ENCODE measurements at places on chromosomes 13 and 19. TPM values are rescaled to one million over a fixed set of nuclear protein-coding genes. Genes with fewer than 3 reads are reported as not detected.

Gene GPC6
- 14.7 TPM for polyA plus RNA-seq

DNA sequence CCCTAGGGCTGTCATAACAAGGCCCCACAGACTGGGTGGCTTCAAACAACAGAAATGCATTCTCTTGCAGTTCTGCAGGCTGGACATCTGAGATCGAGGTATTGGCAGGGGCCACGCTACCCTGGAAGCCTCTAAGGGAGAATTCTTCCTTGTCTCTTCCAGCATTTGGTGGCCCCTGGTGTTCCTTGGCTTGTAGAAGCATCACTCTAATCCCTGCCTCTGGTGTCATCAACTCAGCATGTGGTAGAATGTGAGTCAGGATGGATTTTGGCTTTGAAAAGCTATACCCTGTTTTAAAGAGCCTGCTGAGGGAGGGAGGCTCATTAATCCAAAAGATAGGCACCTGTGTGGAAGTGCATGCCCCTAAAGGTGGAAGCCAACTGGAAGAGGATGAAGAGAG is 7.9 kb upstream of the GGACT start:
- DNase-seq, result no peak

- DNase-seq, result no peak
Observed at GRCh38 chr19:14166999-14167575, 30.7 kb upstream of the ASF1B start.

DNA sequence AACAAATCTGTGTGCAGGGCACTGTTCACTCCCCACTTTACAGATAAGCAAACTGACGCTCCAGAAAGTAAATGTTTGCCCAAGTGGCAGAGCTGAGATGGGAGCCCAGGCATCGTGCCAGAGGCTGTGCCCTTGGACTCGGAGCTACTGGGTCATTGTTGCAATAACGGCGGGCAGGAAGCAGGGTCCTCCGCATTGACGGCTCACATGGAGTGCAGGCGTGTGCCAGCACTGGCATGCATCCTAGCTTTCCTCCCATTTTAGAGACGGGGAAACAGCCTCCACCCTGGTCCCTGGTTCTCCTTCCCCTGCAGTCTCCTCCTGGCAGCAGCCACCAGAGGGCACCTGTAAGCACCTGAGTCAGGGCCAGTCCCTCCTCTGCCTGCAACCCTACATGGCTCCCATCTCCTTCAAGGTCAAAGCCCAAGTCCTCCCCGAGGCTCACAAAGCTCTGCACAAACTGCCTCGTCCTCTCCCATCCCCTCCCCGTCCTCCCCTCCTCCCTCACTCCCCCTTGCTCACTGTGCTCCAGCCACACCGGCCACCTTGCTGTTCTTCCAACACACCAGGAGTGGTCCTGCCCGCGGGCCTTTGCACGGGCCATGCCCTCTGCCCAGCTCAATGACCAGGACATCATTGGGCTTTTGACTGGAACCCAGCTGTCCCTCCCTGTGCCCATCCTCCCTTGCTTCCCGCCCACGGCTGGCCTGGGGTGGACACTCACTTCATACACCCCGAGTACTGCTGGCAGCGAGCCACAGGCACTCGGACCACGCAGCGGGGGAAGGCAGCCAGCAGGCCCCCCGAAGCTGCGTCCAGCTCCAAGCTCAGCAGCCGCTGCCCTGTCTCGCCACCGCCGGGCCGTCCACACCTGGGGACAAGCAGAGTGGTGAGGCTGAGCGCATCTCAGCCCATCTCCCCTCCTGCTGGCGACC is 7.7 kb upstream of the LRG1 start:
- no peak for DNase-seq

DNA sequence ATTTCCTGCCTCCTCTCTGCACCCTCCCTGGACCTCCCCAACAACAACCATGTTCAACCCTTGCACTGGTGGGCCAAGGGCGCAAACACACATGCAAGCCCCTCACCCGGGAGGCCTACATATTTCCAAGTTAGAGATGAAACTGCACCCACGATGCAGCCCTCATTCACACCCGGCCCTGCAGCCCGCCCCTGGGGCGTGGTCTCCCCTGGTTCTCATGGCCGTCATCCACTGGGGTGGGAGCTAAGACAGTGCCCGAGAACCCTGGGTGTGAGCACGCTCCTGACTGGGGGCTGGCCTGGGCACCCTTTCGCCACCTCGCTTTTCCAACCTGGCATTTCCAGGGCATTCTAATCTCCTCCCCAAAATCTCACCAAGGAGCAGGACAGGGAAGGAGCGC is 7.0 kb upstream of the SLC7A10 start:
- no peak for DNase-seq

DNA sequence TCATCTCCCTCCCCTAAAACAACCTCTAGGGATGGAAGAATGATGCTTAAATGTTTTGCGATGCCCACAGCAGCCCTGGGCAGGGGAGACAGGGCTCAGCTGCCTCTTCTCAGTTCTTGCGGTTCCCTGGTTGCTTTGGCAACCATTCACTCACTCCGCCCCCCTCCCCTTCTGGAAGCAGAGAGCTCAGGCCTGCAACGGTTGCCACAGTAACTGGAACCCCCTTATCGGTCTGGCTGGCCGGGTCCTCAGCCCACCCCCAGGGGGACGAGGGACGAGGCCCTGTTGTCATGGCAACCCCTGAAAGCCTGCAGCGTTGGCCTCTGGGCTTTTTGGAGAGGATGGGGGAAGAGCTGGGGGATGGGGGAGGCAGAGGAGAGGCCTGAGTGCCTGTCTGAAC is 19.5 kb downstream of the NOVA2 start:
- DNase-seq, result no peak

- no peak for DNase-seq
Observed at GRCh38 chr19:7529246-7529600, 6.3 kb upstream of the PNPLA6 start.

Data from muscle of back (tissue), 13 donors.